MV-4-11 (cell line): ENCODE measurements at places on chromosomes 4 and X.

GRCh38 chr4:168797738-168798375 lies 212.2 kb downstream of the CBR4 start:
- no peak for DNase-seq

DNA sequence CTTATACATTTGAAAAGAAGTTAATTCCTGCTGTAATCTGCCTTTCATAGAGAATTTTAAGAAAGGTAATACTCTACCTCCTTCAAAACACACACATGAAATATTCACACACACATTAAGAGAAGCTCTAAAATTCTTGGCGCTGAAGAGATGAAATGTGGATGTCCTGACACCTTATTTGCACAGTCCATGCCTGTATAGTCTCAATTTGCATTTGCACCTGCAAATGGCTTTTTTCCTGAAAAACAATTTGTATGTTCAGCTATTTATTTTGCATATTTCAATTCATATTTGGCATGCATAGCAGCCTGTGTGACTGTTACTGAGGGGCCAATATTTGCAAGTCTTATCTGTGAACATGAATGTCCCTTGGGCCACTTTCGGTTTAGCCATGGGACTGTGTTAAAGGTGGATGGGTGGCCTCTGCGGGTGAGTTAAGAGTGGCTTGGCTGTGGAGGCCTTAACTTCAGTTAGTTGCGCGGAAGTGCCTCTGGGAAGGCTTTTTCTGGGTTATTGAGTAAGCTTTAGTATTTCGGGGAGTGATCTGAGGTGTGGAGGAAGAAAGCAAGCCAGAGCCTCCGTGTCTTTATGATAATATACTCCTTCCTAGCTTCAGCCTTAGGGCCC lies 443.3 kb upstream of the FAT1 start:
- no peak for DNase-seq

DNA sequence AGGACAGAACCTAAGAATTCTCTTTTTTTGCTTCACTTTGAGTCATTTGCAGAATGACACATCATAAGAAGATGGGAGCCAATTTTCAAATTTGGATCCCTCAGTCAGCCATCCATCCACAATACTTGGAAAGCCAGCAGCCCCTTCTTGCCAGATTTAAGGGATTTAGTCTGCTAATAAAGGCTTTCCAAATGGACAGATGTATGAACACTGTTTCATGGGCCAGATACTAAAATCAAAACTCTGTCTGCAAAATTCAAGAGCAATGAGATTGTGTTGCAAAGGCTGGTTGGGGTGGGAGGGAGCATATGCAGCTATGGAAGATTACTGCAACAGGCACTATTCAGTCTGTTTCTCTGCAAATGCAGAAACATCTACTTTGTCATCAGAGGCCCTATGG lies 37.7 kb upstream of the KCNIP4 start:
- DNase-seq: no peak

- no peak for DNase-seq
Observed at GRCh38 chr4:112144546-112145325, 518 bp upstream of the FAM241A start.
